ENCODE measurements at places on chromosomes 1 and 21.

DNA sequence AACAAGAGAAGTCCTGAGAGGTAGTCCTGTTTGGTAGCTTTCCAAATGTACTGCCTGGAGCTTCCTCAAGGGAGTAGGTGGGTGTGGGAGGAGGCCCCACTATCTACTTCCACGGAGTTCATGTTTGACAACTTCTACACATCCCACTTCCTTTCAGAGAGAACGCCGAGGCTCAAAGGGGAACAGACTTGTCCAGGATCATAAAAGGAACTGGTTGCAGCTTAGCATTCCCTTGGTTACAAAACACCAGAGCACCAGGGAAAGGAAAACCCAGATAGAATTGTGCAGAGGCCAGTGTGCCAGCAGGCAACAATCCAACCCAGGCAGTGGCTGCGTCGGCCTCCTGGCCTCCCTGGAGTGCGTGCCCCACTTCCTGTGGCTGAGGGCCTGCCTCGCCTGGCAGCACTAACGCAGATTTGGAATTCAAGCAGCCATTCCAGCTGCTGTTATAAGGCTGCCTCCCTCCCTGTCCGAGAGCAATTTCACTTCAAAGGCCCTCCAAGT is 4.2 kb upstream of the RAP1GAP start:
- DNase-seq, result peak; percentile 46

DNA sequence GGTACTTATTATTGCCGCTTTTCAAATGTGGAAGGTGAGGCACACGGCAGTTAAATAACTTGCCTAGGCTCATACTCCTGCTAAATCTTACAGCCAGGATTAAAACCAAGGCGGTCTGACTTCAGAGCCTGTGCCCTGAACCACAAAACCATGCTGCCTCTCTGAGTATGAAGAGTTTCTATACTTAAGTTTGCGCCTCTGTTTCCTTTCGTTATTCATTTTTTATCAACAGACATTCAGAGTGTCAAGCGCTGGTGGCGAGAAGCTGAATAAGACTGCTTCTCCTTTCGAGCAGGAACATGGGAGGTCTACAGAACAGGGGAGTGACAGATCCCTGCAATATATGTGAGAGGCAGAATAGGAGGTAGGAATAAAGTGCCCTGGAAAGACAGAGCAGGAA is 96.0 kb upstream of the DUSP10 start:
- DNase-seq, result no peak

DNA sequence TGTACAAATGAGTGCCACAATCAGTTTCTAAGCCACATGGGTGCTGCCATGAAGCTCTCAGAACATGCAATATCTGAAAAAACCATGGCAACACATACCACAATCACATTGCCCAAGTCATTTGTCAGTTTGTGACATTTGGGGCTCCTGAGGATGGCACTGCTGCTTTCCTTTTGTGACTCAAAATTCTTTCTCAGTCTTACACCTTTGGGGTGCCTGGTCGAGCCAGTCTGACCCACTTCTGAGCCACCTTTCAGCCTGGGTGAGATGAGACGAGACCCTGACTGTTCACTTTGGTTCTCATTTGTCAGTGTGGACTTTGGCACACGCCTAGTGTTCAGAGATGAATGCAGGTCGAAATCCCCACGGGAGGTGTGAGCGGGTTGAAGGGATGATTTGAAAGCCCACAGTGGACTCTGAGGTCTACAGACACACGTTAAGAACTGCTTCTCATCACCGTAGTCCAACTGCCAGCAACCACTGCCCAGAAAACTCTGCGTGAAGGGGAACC is 8.0 kb downstream of the BATF3 start:
- DNase-seq, result no peak

- DNase-seq, result no peak
These were observed 70.4 kb upstream of the HMCN1 start for GRCh38 chr1:185663771-185664296.

DNA sequence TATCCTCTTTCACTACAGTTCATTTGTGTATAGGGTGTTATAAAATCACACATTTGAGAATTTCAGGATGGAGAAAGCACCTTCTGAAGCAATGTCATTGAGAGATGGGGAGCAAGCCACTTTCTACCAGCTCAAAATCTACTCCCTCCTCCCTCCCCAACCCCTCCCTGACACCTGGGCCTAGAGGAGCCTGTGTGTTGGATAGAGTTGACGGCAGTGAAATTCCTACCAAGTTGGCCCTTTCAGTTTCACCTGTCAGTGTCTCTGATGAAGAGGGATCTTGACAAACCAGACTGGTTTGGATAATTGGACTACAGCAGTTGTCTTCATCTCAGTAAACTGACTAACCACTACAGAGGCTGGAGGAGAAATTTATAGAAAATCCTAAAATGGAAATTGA is 125.0 kb upstream of the HOOK1 start:
- DNase-seq, result no peak

GRCh38 chr21:46627726-46628125 is 7.7 kb upstream of the PRMT2 start:
- DNase-seq, result no peak

GRCh38 chr1:103489935-103490334 is 35.6 kb upstream of the RNPC3 start:
- no peak for DNase-seq

Measured in iPS-NIHi11 (cell line).